ENCODE measurements at places on chromosomes 5 and 9. TPM values are rescaled to one million over a fixed set of nuclear protein-coding genes. Genes with fewer than 3 reads are reported as not detected.
A peak's percentile ranks its signal among the peaks of the same experiment; 100 is the strongest.

B4GALT7 gene
- total RNA-seq, result 26.6 TPM

OTULINL gene
- 10.7 TPM for total RNA-seq

TRPM6 gene
- 1.6 TPM for total RNA-seq

PCDHB3 gene
- total RNA-seq, result not detected

GRCh38 chr9:136185596-136186366, 19.1 kb downstream of the LHX3 start:
- no peaks in the 10 kb centered on the region for H3K4me1 ChIP-seq
- H3K27me3 ChIP-seq, result peaks cover 3% of the 10 kb centered on the region
- no peak overlapping the region for H3K4me3 ChIP-seq
- no peaks in the 10 kb centered on the region for H3K36me3 ChIP-seq

DNA sequence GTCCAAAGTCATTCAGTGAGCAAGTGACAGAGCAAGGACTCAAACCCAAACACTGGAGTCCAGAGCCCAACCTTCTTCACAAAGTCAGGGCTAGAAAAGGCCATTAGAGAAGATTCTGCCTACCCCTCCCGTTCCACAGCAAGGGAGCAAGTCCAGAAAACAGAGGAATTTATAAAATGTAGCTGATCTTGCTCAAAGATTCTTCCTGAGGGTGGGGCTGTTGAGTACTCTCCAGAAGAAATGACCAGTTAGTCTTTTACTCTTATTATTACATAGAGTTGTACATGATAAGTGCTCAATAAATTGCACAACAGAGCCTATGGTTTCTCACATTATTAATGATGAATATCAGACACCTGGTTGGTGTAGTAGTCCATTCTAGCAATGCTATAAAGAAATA, 39.3 kb upstream of the HMHB1 start:
- H3K4me3 ChIP-seq, result no peak overlapping the region
- no peak for DNase-seq
- H3K27me3 ChIP-seq, result peaks cover 21% of the 10 kb centered on the region
- peaks cover 5% of the 10 kb centered on the region for H3K4me1 ChIP-seq
- H3K36me3 ChIP-seq, result no peaks in the 10 kb centered on the region

DNA sequence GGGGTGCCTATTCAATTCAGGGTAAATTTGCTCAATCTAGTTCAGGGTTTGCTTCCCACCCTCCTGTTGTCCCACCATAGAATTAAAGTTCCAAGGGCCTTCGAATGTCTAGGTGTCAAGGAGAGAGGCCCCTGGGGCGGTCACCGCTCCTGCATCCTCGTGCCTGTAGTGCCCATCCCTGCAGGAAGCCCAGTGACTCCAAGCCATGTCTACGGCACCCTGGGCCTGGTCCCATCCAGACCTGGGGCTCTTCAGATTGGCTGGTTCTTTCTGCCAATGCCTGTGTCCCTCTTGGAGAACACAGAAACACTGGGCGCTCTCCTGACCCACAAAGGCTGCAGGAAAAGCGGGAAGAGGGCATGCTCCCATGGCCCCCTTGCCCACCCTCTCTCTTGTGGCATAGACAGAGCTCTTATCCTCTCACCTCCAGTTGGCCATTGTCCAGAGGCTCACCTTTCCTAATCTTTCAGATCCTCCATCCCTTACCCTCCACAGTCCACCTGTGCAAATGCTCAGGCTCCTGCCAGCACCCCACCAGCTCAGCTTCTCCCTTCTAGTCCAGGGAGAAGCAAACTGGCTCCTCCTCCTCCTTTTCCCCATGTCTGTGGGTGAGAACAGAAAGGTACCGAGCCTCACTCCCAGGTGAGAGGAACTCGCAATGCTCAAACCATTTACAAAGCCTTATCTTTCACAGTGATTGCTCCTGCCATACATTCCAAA, 253.0 kb upstream of the IRX2 start:
- DNase-seq, result no peak
- no peak overlapping the region for H3K27ac ChIP-seq
- H3K27me3 ChIP-seq, result no peaks in the 10 kb centered on the region
- no peak overlapping the region for H3K4me3 ChIP-seq

GRCh38 chr5:74281166-74281565, 359.4 kb downstream of the ENC1 start:
- peaks cover 29% of the 10 kb centered on the region for H3K27me3 ChIP-seq
- DNase-seq, result no peak

DNA sequence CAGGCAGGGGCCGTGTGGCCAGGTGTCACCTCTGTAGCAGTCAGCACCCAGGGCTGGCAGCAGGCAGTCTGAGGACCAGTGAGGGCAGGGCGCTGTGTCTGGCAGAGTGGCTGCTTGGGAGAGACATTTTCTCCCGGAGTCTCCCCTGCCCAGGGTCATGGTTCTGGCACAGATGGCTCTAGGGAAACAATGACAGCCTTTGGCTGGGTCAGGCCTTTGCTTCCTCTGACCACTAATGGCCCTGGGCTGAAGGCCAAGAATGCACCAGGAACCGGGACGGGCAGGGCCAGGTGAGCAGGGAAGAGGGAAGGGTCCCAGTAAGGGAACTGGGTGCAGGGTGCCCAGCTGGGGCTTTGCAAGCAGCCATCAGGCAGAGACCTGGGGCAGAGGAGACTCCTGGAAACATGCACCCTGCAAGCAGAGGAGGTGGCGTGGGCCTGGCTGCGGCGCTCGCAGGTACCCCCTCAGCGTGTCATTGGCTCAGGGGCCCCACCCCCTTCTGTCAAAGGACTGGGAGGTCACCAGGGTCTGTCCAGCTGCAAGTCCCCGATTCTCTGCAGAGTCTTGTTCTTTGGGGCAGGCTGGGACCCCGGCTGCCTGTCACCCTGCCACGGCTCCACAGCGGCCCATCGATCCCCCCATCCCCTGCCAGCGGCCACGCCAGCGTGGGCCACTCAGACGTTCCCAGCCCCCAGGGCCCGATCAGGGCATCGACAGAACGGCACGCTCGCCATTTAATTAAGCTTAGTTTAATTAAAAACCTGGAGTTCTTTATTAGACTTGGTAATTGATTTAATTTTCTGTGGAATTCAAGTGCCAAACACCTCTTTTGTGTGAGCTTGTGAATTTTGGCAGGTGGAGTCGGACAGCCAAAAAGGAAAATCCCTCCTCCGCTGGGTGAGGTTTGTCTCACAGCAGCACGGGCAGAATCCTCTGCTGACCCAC, 18.9 kb upstream of the TMEM250 start:
- no peak overlapping the region for H3K4me3 ChIP-seq
- no peak overlapping the region for H3K27ac ChIP-seq
- H3K27me3 ChIP-seq, result peaks cover 9% of the 10 kb centered on the region

GRCh38 chr9:137349471-137350033, 47.5 kb upstream of the NRARP start:
- H3K27me3 ChIP-seq, result no peaks in the 10 kb centered on the region
- DNase-seq, result no peak
- no peaks in the 10 kb centered on the region for H3K4me1 ChIP-seq
- H3K27ac ChIP-seq, result no peak overlapping the region
- no peaks in the 10 kb centered on the region for H3K36me3 ChIP-seq
- H3K4me3 ChIP-seq, result no peak overlapping the region

DNA sequence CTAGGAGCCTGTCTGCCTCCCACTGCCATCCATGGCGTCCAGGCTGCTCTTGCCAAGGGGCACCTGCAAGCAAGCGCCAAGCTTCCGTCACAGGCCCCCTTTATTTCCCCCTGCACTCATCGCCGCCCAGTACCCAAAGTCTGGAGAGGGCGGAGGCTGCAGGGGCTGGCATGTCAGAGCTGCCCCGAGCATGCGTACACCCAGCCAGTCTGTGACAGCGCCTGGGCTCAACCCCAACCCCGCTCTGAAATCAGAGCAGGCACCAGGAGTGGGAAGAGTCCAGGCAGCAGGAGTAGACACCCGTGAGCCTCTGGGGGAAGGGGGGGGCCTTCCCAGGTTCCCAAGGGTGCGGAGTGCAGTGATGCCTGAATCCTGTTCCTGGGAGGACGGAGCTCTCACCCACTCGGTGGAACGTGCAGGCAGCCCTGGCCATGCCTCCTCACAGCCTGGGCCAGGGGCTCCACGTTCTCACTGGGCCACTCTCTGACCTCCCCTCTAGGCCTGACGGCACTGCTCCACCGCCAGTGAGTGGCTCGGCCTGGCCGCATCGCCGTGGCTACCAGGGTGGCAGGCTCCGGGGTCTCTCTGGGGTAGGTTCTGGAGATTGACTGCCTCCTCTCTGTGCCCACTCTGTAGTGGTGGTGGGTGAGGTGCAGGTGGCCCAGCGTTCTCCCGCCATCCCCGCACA, 469.0 kb downstream of the CDH9 start:
- H3K4me1 ChIP-seq, result no peaks in the 10 kb centered on the region
- H3K36me3 ChIP-seq, result peaks cover 12% of the 10 kb centered on the region
- H3K27me3 ChIP-seq, result no peaks in the 10 kb centered on the region
- H3K4me3 ChIP-seq, result no peak overlapping the region
- no peak for DNase-seq
- no peak overlapping the region for H3K27ac ChIP-seq

GRCh38 chr5:42745856-42746255, 10.8 kb upstream of the CCDC152 start:
- peaks cover 4% of the 10 kb centered on the region for H3K36me3 ChIP-seq
- H3K4me1 ChIP-seq, result peaks cover 4% of the 10 kb centered on the region
- no peak overlapping the region for H3K4me3 ChIP-seq
- H3K27me3 ChIP-seq, result no peaks in the 10 kb centered on the region
- DNase-seq, result no peak
- no peak overlapping the region for H3K27ac ChIP-seq

DNA sequence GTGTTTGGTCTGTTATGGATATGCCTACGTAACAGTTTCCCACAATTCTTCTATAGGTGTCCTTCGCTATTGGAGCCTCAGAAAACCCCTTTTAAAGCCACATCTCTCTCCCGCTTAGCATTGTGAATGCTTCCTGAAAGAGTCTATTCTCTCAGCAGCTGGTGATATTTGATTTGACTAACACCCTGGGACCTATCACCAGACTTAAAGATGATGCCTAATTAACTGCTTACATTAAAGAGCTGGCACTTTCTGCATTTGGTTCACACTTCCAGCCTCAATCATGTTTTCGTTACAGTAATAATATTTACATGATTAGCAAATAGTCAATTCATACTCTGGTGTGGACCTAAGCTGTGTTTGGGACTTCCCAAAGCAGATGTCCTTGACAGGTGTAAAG, 90.1 kb upstream of the VLDLR start:
- no peak overlapping the region for H3K27ac ChIP-seq
- peaks cover 15% of the 10 kb centered on the region for H3K27me3 ChIP-seq
- H3K36me3 ChIP-seq, result no peaks in the 10 kb centered on the region
- DNase-seq, result no peak
- H3K4me1 ChIP-seq, result no peaks in the 10 kb centered on the region

- H3K27ac ChIP-seq, result peak overlapping the region; percentile 91
- H3K27me3 ChIP-seq, result no peaks in the 10 kb centered on the region
- peak overlapping the region; percentile 95 for H3K4me3 ChIP-seq
- peaks cover 11% of the 10 kb centered on the region for H3K36me3 ChIP-seq
- DNase-seq, result no peak
- peaks cover 32% of the 10 kb centered on the region for H3K4me1 ChIP-seq
Measured at GRCh38 chr5:78295035-78295961, 800 bp upstream of the AP3B1 start.

DNA sequence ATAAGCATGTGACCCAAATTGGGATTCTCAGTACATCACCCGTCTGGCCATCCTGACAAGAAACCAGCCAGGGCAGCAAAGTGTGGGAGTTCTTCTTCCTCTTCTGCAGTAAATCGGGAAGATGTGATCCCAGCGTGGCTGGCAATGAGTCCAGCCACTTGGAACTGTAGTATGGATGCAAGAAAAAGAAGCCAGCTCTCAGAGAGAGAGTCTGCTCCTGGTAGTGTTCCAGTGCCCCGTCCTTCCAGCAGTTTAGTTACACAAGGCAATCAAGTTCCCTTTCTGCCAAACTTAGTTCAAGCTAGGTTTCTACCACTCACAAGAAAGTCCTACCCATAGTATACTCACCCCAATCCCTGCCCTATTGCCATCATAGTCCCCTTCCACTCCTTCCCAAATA, 65.6 kb downstream of the CDK5RAP2 start:
- DNase-seq, result no peak
- peaks cover 3% of the 10 kb centered on the region for H3K4me1 ChIP-seq
- peaks cover 39% of the 10 kb centered on the region for H3K36me3 ChIP-seq
- no peak overlapping the region for H3K27ac ChIP-seq

DNA sequence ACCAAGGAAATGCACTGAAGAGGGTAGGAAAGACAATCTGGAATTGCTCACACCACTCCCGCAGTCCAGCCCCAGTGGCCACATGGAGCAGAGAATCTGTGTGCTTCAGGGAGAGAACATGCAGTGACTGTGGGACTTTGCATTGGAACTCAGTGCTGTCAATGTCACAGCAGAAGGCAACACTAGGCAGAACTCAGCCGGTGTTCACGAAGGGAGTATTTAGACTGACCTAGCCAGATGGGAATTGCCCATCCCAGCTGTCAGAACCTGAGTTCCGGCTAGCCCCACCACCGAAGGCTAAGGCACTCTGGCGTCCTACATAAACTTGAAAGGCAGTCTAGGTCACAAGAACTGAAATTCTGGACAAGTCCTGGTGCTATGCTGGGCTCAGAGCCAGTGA, 139.0 kb downstream of the AGTPBP1 start:
- no peak overlapping the region for H3K27ac ChIP-seq
- no peak overlapping the region for H3K4me3 ChIP-seq
- H3K36me3 ChIP-seq, result peaks cover 9% of the 10 kb centered on the region
